Neural cell (in vitro differentiated cells): ENCODE measurements at places on chromosomes 1 and 21. TPM values are rescaled to one million over a fixed set of nuclear protein-coding genes. Genes with fewer than 3 reads are reported as not detected.

The COL8A2 gene
- 0.98 TPM in 1 of 2 replicates, not detected in the other for polyA plus RNA-seq

The ZNF648 gene
- not detected in 2 replicates for polyA plus RNA-seq

The PARK7 gene
- polyA plus RNA-seq = 352 and 378 TPM in 2 replicates

The TARDBP gene
- polyA plus RNA-seq = 129 and 157 TPM in 2 replicates

The CRYAA gene
- polyA plus RNA-seq = not detected in 2 replicates

The C8A gene
- polyA plus RNA-seq = not detected in 2 replicates
